ENCODE measurements at places on chromosomes 2 and 18.
A peak's percentile ranks its signal among the peaks of the same experiment; 100 is the strongest.

- no peak overlapping the region for H3K27ac ChIP-seq
- H3K36me3 ChIP-seq, result no peaks in the 10 kb centered on the region
- H3K4me3 ChIP-seq, result no peak overlapping the region
Measured at GRCh38 chr2:84115173-84115857, 343.8 kb downstream of the SUCLG1 start.

GRCh38 chr18:13611601-13612195 is 114.7 kb downstream of the FAM210A start:
- H3K36me3 ChIP-seq, result no peaks in the 10 kb centered on the region
- H3K27me3 ChIP-seq, result no peaks in the 10 kb centered on the region
- peak overlapping the region; percentile 60 for H3K27ac ChIP-seq
- peak overlapping the region; percentile 41 for H3K4me3 ChIP-seq
- H3K4me1 ChIP-seq, result peaks cover 37% of the 10 kb centered on the region
- DNase-seq, result no peak

GRCh38 chr18:43994381-43994780 is 686.3 kb upstream of the SETBP1 start:
- H3K27me3 ChIP-seq, result no peaks in the 10 kb centered on the region
- no peak overlapping the region for H3K27ac ChIP-seq
- H3K4me3 ChIP-seq, result no peak overlapping the region
- H3K36me3 ChIP-seq, result no peaks in the 10 kb centered on the region

DNA sequence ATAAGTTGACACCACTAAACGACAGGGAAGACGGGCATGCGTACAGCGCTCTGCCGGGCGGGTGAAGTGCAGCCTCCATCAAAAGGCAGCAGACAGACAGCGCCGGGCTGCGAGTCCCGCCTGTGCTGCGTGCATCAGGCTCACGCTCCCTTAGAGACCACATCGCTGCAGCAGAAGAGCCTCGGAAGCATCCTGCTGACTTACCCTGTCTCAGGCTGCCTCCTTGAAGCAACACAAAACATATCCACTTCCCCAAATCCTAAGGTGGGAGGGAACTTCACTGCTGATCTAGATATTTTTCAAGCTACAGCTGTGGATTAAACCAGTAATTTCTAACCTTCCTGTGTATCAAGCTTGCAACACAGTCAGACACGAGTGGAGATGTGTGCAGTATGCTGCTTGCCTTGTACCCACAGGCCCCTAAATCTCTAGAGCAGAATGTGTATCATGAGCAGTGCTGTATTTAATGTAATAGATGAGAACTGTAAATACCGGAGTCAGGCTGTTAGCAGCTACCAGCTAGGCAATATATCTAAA is 6.4 kb downstream of the MYT1L start:
- no peaks in the 10 kb centered on the region for H3K4me1 ChIP-seq
- no peaks in the 10 kb centered on the region for H3K27me3 ChIP-seq
- DNase-seq, result no peak

DNA sequence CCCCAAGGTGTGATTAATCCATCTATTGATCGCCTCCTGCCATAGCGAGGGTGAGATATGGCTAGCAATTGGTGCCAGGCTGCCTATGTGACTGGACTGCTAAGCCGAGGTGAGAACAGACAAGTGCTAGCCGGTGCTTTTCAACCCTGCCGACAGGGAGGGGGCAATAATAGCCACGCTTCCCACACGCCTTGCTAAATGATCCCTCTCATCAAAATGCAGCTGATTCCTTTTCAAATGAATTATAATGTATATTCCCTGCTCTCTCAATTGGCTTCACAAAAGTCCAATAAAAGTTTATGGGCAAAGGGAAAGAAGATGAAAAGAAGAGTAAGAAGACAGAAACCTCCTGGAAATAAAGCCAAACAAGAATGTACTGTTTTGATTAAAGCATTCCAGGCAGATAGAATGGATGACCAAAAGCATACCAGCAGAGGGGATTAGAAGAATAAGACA is 235.6 kb downstream of the ICOS start:
- no peak for DNase-seq
- H3K27ac ChIP-seq, result no peak overlapping the region
- no peaks in the 10 kb centered on the region for H3K4me1 ChIP-seq
- no peaks in the 10 kb centered on the region for H3K27me3 ChIP-seq
- H3K36me3 ChIP-seq, result no peaks in the 10 kb centered on the region

GRCh38 chr2:45029215-45029614 is 20.0 kb upstream of the SIX2 start:
- peaks cover 5% of the 10 kb centered on the region for H3K4me1 ChIP-seq
- DNase-seq, result no peak
- no peaks in the 10 kb centered on the region for H3K36me3 ChIP-seq
- peaks cover 2% of the 10 kb centered on the region for H3K27me3 ChIP-seq

DNA sequence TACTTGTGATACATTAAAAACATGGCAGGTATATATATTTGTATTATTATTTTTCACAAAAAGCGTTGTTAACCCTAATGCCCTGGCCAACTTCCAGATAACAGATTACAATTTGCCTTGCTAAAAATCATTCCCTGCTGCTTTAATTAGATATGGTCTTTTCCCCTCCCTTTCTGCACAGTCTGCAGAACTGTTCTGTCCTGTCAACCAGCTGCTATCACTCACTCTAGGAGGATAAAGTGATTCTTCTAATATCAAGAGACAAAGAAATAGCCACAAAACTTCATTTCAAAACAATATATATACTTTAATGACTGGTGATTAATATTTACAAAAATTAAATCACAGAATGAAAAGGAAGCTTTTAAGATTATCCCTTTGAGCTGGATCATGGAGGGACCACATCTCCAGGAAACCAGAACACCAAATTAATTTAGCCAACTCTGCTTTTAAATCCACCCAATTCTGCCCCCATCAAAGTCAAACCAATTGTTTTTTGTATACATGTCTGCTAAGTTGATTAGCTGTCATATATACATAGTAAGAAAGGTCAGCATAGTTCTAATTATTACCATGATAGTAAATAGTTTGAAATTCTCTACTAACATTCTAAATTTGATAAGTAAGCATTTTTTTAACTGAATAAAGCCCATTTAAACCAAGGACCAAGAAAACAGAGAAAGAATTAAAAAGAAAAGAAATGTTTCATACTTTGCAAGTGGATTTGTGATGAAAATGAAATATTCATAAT is 55.7 kb downstream of the RND3 start:
- no peaks in the 10 kb centered on the region for H3K4me1 ChIP-seq
- no peak overlapping the region for H3K4me3 ChIP-seq
- no peak for DNase-seq
- H3K27ac ChIP-seq, result no peak overlapping the region
- H3K36me3 ChIP-seq, result no peaks in the 10 kb centered on the region
- H3K27me3 ChIP-seq, result no peaks in the 10 kb centered on the region

DNA sequence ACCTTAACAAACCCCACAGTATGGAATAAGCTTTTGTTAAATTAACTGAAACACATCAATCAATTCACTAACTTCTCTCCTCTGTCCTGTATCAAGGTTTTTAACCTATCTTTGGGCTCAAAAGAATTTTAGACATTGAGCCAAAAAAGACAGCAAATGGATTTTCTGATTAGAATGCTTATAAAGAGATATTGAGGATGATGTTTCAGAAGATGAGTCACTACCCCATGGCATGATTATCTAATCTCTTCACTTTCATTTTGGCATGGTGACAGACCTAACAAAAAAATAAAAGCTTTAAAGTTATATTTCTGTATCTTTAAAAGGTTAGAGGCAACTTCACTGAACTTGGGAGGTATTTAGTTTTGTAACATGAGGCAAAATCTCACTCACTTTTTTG is 55.5 kb downstream of the SGPP2 start:
- H3K27me3 ChIP-seq, result peaks cover 6% of the 10 kb centered on the region
- H3K27ac ChIP-seq, result no peak overlapping the region
- no peaks in the 10 kb centered on the region for H3K36me3 ChIP-seq

DNA sequence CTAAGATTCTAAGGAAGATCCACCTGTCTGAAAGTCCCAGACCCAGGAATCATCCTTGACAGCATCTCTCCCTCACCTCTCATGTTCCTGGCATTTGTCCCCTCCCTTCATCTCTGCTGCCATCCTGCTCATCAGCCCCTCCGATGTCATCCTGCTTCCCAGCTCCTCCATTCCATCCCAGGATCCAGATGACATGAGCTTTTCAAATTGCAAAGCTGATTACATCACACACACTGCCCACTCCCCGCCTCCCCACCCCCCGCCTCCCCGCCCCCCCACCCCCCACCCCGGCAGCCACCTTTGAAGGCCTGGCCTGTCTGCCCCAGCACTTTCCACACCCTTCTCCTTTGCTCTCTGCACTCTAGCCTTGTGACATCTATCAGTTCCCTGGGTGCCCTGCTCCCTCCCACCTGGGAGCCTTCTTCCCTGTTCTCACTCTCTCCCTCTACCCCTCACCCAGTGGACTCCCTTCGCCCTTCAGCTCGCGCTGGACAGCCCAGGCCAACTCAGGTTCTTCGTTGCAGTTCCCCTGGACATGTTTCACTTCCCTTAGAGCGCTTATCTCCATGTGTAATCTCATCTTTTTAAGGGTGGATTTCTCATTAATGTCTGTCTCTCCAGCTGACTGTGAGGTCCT is 61.6 kb downstream of the DNMT3A start:
- peaks cover 12% of the 10 kb centered on the region for H3K36me3 ChIP-seq
- H3K27ac ChIP-seq, result no peak overlapping the region
- DNase-seq, result no peak

- H3K27me3 ChIP-seq, result no peaks in the 10 kb centered on the region
- H3K4me1 ChIP-seq, result no peaks in the 10 kb centered on the region
- H3K27ac ChIP-seq, result no peak overlapping the region
Measured at GRCh38 chr2:107747964-107748583, 78.6 kb upstream of the RGPD4 start.

DNA sequence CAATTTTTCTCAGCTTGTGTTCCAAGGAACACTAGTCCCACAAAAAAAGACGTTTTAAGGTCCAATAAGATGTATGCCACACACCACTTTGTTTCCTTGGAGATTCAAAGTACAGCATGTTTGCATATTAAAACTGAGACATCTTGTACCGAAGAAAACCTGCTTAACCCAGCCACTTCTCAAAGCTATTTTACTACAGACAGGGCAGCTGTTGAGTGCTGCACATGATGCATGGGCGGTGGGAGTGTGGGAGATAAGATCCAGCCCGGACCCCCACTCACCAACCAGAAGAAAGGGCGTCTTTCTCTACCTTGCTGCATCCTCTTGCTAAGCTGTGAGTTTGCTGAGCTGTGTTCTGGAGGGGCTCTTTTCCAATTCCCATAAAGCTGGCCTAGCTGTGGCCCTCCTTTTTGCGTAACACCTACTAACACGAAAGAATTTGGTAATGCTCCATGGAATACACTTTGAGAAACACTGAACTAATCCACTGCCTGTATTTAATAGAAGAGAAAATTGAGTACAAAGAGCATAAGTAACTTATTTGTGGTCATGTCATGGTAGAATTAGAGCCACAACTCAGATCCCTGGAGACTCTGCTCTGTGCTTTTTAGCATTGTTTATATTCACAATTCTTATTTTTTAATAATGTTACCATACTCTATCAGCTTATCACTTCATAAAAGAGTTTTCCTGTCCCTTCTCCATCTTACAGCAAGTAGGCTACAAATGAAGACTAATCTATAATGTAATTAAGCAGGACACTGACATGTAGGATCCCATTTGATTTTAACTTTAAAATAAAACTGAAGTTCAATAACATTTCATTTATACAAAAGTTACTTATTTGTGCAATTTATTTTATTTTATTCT is 90.0 kb downstream of the PLEKHM3 start:
- no peaks in the 10 kb centered on the region for H3K4me1 ChIP-seq
- H3K36me3 ChIP-seq, result no peaks in the 10 kb centered on the region
- no peak overlapping the region for H3K4me3 ChIP-seq
- H3K27me3 ChIP-seq, result no peaks in the 10 kb centered on the region

GRCh38 chr2:64807417-64807816 is 153.7 kb upstream of the SERTAD2 start:
- no peak overlapping the region for H3K4me3 ChIP-seq
- H3K36me3 ChIP-seq, result no peaks in the 10 kb centered on the region
- no peak for DNase-seq
- no peaks in the 10 kb centered on the region for H3K27me3 ChIP-seq

GRCh38 chr2:130303169-130303568 is 39.5 kb upstream of the IMP4 start:
- H3K36me3 ChIP-seq, result no peaks in the 10 kb centered on the region
- H3K27ac ChIP-seq, result no peak overlapping the region
- DNase-seq, result no peak

DNA sequence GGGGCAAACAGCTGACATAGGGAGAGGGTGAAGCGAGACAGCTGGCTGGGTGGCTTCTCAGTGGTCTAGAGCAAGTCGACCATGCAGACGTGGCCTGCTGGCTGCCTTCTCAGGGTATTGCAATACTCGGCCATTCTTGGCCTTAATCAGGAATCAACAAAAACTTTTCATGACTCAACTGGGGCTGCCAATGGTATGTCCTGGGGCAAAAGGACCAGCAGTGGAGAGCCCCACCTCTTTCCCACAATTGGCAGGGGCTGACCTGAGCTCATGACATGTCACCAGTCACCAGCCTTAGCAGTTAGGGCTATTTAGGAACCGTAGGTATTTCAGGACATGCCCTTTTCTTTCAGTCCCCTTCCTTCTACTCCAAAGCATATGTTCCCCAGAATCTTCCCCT is 19.1 kb downstream of the PLA2R1 start:
- peaks cover 10% of the 10 kb centered on the region for H3K4me1 ChIP-seq
- H3K27me3 ChIP-seq, result no peaks in the 10 kb centered on the region
- no peak overlapping the region for H3K4me3 ChIP-seq
- no peak for DNase-seq
- peaks cover 26% of the 10 kb centered on the region for H3K36me3 ChIP-seq
- H3K27ac ChIP-seq, result no peak overlapping the region

DNA sequence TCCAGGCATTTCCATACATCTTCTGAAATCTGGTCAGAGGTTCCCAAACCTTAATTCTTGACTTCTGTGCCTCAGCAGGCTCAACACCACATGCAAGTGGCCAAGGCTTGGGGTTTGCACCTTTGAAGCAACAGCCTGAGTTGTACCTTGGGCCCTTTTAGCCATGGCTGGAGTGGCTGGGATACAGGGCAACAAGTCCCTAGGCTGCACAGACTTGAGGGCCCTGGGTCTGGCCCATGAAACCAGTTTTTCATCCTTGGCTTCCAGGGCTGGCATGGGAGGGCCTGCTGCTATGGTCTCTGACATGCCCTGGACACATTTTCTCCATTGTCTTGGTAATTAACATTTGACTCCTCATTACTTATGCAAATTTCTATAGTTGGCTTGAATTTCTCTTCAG is 988.8 kb upstream of the CNTNAP5 start:
- no peaks in the 10 kb centered on the region for H3K36me3 ChIP-seq
- H3K4me1 ChIP-seq, result no peaks in the 10 kb centered on the region
- H3K4me3 ChIP-seq, result no peak overlapping the region
- H3K27me3 ChIP-seq, result no peaks in the 10 kb centered on the region
- DNase-seq, result no peak

GRCh38 chr18:75226286-75226955 is 15.8 kb downstream of the TSHZ1 start:
- H3K4me3 ChIP-seq, result peak overlapping the region; percentile 24
- peaks cover 29% of the 10 kb centered on the region for H3K4me1 ChIP-seq
- H3K27me3 ChIP-seq, result no peaks in the 10 kb centered on the region

DNA sequence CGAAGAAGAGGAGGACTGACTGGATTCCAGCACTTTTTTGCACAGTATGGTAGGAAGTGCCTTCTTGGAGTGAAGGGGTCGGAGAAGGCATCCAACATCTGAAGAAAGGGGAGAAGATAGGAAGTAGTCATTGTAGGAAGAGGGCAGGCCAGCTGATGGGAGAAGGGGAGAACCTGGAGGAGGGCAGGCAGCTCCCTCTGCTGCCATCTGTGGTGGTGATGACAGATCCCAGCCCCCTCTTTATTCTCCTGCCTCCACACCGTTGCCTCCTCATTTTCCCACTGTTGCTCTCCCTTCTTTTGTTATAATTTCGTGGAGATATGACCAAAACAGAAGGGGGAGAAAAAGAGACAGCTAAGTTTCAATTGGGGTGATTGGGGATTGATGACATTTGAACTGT is 2.9 kb upstream of the SCYGR2 start:
- H3K27ac ChIP-seq, result no peak overlapping the region
- H3K36me3 ChIP-seq, result no peaks in the 10 kb centered on the region
- no peak overlapping the region for H3K4me3 ChIP-seq
- no peaks in the 10 kb centered on the region for H3K4me1 ChIP-seq
- DNase-seq, result no peak
- no peaks in the 10 kb centered on the region for H3K27me3 ChIP-seq
